Mesothelial cell of epicardium (in vitro differentiated cells): ENCODE measurements at places on chromosomes 3 and 15. TPM values are rescaled to one million over a fixed set of nuclear protein-coding genes. Genes with fewer than 3 reads are reported as not detected.

Gene LRRN1
- total RNA-seq = 59.1 to 63.8 TPM (median 60.2 TPM) in 3 replicates

Gene PRSS50
- 4.4 to 4.8 TPM (median 4.5 TPM) in 3 replicates for total RNA-seq

Gene MORC1
- 0.13 to 0.18 TPM in 2 of 3 replicates, not detected in the other for total RNA-seq

Gene CLCN2
- 16.6 to 17.0 TPM (median 16.9 TPM) in 3 replicates for total RNA-seq

Gene PCSK6
- 3.7 to 4.5 TPM (median 3.7 TPM) in 3 replicates for total RNA-seq

Gene NSUN3
- 15.7 to 17.3 TPM (median 16.8 TPM) in 3 replicates for total RNA-seq

Gene NPAP1
- 0.47 to 0.60 TPM (median 0.51 TPM) in 3 replicates for total RNA-seq

Gene TGM4
- total RNA-seq = 0.09 TPM in 1 of 3 replicates, not detected in the others

GRCh38 chr15:82103468-82103867, 57.6 kb upstream of the MEX3B start:
- H3K27me3 ChIP-seq = no peaks in the 10 kb centered on the region
- H3K36me3 ChIP-seq = no peaks in the 10 kb centered on the region
- DNase-seq = no peak
- H3K27ac ChIP-seq = no peak overlapping the region

GRCh38 chr3:146472611-146473010, 3.2 kb upstream of the PLSCR2 start:
- H3K27ac ChIP-seq = no peak overlapping the region
- H3K27me3 ChIP-seq = no peaks in the 10 kb centered on the region
- DNase-seq = no peak
- H3K4me1 ChIP-seq = peaks cover 4% of the 10 kb centered on the region
- H3K36me3 ChIP-seq = no peaks in the 10 kb centered on the region
- H3K4me3 ChIP-seq = no peak overlapping the region

DNA sequence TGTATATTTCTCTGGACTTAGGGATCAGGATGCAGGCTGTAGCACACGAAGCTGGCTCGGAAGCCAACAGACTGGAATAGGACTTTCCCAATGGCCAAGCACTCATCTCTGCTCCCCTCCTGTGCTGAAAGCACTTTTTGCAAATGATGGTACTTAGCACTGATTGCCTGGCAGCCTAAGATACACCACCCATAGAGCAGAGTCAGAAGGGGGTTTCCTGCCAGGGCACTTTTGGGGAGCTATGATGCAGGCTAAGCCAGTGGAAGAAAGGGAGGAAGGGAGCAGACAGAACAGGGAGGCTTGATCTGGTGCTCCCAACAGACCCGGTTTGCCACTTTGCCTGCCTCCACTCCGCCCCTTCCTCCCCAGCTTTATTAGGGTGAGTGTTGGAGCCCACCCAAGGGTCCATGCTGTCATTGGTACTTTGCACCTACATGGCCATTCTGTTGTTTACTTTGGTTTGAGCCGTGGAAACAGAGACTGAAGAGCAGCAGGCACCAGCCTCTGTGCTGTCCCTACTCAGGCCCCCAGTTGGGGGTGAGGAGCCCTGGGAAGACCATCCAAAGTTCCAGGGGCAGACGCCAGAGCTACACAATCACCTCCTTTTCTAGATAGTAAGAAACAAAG, 15.9 kb downstream of the BSN start:
- peaks cover 5% of the 10 kb centered on the region for H3K27me3 ChIP-seq
- no peaks in the 10 kb centered on the region for H3K4me1 ChIP-seq
- no peak for DNase-seq
- no peak overlapping the region for H3K27ac ChIP-seq
- no peaks in the 10 kb centered on the region for H3K36me3 ChIP-seq

- peaks cover 5% of the 10 kb centered on the region for H3K4me1 ChIP-seq
- DNase-seq = no peak
- no peaks in the 10 kb centered on the region for H3K36me3 ChIP-seq
- no peak overlapping the region for H3K4me3 ChIP-seq
- no peak overlapping the region for H3K27ac ChIP-seq
- no peaks in the 10 kb centered on the region for H3K27me3 ChIP-seq
These were observed 105.1 kb upstream of the SLC6A6 start for GRCh38 chr3:14297305-14297704.

GRCh38 chr3:52446631-52447511, 2.0 kb upstream of the SEMA3G start:
- H3K36me3 ChIP-seq = no peaks in the 10 kb centered on the region
- H3K27ac ChIP-seq = peak overlapping the region; percentile 55
- DNase-seq = no peak
- peaks cover 18% of the 10 kb centered on the region for H3K4me1 ChIP-seq
- H3K27me3 ChIP-seq = no peaks in the 10 kb centered on the region

GRCh38 chr3:184506561-184506991, 55.0 kb upstream of the EPHB3 start:
- no peak overlapping the region for H3K27ac ChIP-seq
- H3K4me1 ChIP-seq = peaks cover 16% of the 10 kb centered on the region
- peaks cover 35% of the 10 kb centered on the region for H3K27me3 ChIP-seq
- H3K4me3 ChIP-seq = no peak overlapping the region
- DNase-seq = no peak

GRCh38 chr3:154378311-154378710, 51.7 kb downstream of the GPR149 start:
- no peak overlapping the region for H3K27ac ChIP-seq
- no peak overlapping the region for H3K4me3 ChIP-seq
- no peak for DNase-seq

DNA sequence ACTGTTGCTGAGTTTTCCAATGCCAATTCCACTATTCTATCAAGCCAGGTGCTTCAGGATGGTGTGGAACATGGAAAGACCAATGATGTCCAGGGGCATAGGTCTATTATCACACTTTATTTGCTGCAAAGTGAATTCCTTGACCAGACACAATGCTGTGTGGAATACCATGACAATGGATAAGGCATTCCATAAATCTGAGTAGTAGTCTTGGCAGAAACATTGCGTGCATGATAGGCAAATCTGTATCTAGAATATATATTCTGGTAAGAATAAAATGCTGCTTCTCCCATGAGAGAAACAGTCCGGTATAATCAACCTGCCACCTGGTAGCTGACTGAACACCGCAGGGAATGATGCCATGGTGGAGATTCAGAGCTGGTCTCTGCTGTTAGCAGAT, 70.0 kb upstream of the ALDH1A3 start:
- H3K36me3 ChIP-seq = no peaks in the 10 kb centered on the region
- H3K4me3 ChIP-seq = no peak overlapping the region
- no peak overlapping the region for H3K27ac ChIP-seq
